ENCODE measurements at places on chromosomes 13 and 19.

DNA sequence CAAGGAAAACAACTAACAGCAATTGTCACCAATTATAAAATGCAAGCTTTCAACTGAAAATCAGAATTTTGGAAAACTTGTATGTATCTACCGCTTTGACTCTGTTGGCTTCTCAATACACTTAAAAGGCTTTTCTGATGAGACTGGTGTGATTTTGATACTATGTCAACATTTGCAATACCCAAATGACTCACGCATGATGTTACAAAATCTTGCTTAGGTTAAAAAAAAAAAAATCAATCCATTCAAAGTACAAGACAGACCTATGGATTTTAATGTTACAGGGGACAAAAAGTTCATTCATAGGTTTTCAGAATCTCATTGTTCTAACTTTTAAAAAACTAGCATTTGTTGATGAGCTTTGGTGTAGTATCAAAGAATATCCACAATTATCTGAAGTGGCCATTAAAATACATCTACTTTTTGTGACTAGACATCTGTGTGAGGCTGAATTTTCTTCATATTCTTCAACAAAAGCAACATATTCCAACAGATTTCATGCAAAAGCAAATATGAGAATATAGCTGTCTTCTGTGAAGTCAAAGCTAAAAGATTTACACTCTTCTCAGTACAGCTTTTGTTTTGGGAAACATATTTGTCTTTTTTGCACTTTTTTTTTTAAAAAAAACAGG lies 10.7 kb downstream of the ELF1 start:
- peak; percentile 50 for DNase-seq

GRCh38 chr19:10402441-10403038 lies 802 bp downstream of the CDC37 start:
- peak; percentile 54 for DNase-seq

DNA sequence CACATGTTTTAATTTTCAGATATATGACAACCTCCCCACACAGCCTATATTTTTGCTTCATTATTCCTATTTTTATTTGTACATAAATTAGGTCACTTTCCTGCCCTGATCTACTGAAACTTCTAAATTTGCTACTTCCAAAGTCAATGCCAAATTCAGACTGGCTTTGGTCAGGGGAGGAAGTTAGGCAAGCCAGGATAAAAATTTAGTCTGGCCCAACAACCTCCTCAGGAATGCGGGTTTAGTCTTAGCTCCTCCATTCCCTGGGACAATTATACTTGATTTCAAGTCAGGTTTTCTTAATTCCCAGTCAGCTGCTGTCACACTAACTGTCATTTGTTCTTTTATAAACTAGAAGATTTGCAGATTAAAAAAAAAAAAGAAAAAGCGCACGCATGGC lies 84.3 kb downstream of the TM9SF2 start:
- no peak for DNase-seq

GRCh38 chr13:93805736-93806135 lies 579.1 kb downstream of the GPC6 start:
- no peak for DNase-seq

GRCh38 chr19:30403203-30403985 lies 31.2 kb downstream of the ZNF536 start:
- DNase-seq: no peak

DNA sequence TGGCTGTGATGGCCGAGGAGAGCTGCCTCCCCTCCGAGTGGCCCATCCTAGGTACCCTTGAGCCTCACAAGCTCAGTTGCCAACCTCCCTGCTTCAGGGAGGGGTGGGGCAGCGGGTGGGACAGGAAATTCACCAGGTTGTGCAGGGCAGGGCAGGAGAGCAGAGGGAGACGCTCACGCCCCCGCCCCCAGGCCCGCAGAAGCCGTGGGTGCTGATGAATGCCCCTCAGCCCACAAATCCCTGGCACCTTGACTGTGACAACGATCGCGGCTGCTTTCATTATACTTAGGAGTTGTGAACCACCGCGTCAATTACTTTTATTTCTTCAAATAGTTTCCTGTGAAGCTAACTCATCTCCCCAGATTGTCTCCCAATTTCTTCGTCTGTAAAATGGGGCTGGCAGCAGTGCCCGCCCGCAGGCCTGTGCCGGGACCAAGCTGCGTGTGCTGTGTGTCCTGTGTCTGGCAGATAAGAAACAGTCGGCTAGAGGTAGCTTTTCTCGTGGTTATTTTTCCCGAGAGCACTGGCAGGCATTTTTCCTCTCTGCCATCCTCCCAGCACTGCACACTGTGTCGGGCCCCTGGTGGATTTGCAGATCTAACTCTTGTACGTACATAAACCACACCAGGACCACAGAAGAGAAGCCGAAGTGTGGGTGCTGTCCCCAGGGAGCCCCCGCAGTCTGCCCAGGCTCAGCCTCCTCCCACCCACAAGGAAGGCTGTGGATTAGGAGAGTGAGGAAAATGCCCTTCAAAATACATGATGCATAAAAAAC lies 7.9 kb upstream of the RASA3 start:
- DNase-seq: no peak

DNA sequence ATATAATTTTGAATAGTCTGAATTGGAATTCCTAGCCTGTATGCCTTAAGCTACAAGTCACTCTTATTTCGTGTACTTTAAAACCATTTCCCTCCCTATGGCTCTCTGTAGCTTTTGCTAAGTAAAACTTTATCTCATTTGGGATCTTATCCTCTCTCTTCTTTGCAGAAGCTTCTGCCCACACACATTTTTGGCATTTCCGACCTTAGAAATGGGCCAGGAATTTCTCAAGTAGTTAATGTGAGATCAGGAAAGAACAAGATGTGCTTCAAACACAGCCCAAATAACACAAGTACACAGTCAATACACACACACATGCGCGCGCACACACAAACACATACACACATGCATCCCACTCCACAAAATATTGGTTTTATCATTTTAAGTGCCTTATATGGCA lies 931.0 kb upstream of the MIR17HG start:
- no peak for DNase-seq

- no peak for DNase-seq
These were observed 78.5 kb downstream of the STARD13 start for GRCh38 chr13:33206945-33207614.

- DNase-seq: no peak
These were observed 10.3 kb downstream of the MIR17HG start for GRCh38 chr13:91357613-91358386.

- DNase-seq: no peak
These were observed 19.1 kb upstream of the SCEL start for GRCh38 chr13:77516342-77516789.

DNA sequence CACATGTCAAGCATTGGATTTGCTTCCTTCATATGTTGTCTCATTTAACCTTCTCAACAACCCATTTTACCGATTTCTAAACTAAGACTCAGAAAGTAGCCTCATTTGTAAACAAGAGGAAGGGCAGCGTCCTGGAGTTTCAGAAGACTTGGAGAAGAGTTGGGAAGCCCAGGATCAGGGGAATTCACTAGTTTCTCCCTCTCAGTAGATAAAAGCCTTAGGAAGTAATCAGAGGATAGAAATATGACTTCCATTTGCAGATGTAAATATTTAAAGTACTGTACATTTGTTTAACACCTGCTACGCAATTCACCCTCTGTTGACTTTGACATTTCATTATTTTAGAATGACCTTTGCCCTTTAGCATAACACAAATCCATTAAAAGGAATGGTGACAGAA lies 216.4 kb downstream of the DCT start:
- DNase-seq: no peak

DNA sequence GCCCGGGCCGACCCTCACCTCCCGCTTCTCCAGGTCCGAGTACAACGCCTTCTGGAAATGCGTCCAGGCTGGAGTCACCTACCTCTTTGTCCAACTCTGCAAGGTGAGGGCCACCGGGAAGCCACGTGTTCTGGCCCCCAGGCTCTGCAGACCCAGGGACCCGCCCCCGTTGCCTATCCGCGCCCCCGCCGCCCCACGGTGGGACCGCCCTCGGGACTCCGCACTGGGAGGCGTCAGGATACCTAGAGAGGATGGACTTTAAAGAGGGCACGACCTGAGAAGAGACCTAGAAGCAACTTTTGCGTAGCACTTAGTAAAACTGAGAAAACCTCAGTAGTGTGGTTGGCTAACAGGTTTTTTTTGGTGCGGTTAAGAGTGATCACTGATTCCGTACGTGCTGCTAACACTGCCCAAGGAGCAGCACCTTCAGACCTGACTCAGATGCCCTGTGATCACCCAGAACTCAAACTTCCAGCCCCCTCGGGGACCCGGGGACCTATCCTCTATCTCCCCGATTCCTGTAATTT lies 492 bp downstream of the TMEM147 start:
- peak; percentile 43 for DNase-seq

DNA sequence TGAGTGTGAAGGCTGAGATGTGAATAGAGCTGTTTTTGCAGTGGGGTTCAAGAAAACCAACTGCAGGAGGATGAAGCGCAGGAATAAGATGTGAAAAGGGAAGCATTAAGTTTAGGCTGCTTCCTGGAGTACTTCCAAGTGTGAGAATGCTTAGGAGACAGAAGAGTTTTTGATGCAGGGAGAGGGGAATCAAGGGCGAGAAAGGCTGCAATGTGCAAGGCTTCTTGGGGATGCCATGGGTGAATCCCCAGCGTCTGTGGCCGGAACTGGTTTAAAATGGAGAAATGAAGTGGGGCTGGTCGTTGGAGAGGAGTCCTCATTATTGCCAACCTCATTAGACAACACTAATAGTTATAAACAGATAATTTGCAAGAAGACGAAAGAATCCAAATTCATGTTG lies 764.9 kb downstream of the LIG4 start:
- DNase-seq: no peak

DNA sequence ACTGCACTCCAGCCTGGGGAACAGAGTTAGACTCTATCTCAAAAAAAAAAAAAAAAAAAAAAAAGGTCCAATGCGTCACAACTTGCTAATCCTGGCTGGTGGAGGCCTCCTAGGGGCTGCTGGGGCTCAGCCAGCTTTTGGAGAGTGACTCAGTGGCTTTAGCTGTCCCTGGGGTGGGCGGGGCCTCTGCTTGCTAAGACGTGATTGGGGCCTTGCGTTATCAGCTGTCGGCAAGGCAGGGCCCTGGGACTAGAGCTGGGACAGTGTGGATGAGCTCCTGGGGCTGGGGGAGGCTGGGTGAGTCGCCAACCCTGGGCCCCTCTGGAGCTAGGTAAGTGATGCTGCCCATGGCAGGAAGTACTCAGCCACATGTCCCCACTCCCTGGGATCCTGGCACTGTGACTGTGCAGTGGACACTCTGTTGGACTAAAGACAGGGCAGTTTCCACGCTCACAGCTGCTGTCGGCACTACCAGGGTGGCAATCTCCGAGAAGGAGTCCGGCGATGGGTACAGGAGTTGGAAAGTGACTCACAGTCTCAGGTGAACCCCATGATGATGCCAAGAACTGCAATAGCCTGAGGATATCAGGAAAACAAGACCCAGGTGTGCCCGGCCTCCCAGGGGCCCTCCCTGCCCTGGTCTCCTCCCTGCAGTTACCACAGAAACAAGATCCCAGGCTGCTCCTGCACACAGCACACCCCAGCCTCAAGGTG lies 32.2 kb downstream of the F2RL3 start:
- DNase-seq: peak; percentile 74

- DNase-seq: no peak
These were observed 14.6 kb downstream of the YIPF2 start for GRCh38 chr19:10913716-10914340.

Measured in LoVo (cell line).